ENCODE measurements at places on chromosomes 1 and 21.

DNA sequence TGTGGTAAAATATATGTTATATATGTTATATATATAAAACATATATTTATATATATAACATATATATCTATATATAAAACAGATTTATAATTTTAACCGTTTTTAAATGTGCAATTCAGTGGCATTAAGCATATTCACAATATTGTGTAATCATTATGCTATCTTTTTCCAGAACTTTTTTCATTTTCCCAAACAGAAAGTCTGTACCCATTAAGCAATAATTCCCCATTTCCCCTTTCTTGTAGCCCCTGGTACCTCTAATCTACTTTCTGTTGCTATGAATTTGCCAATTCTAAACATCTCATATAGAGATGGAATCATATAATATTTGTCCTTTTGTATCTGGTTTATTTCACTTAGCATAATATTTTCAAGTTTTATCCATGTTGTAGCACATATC is 10.7 kb upstream of the ARHGEF11 start:
- DNase-seq, result no peak

- DNase-seq, result no peak
Measured at GRCh38 chr1:15685820-15686219, 1.7 kb downstream of the PLEKHM2 start.

GRCh38 chr1:8133190-8133589 is 107.1 kb upstream of the ERRFI1 start:
- no peak for DNase-seq

- DNase-seq, result no peak
Measured at GRCh38 chr1:183070923-183071618, 47.9 kb downstream of the LAMC1 start.

DNA sequence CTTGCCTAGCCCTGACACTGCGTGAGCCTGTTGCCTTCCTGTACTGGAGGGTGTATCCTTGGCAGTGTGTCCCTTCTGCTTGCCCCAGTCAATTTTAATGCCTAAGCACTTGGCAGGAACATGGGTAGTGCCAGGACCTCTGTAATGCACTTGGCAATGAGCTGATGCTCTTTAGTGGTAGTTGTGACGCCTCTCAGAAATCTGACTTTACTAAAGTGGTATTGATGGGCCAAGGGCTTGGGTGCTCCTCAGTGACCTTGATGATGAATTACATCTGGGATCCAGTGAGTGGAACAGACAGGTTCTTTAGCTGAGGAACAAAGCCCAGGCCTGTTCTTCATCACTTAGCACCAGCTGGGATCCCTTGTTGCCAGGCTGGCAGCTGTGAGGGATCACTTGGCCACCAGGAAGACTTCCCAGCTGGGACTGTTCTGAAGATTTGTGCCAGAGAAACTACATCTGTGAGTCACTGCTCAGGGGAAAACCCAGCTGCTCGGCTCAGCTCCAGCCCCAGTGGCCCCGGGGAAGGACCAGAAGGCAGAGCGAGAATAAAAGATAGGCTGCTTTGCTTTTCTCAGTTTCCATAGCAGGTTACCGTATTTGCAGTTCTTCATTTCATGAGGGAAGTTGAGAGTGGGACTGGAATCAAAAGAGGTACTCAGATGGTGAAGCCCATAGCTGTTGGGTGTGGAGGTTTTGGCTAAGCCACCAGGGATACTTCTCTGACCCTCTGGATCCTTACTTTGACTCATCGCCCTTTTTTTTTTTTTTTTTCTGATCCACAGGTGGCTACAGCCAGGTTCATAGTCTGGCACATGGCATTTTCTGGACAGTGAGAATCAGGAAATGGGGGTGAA is 28.5 kb upstream of the KCNA2 start:
- no peak for DNase-seq

- DNase-seq, result no peak
Measured at GRCh38 chr1:201543871-201544642, 5.1 kb downstream of the NAV1 start.

GRCh38 chr1:184457500-184457899 is 70.7 kb downstream of the C1orf21 start:
- no peak for DNase-seq

- no peak for DNase-seq
Measured at GRCh38 chr1:83927061-83927460, 71.9 kb downstream of the TTLL7 start.

GRCh38 chr1:194477908-194478307 is 1291.5 kb upstream of the B3GALT2 start:
- no peak for DNase-seq

- no peak for DNase-seq
Measured at GRCh38 chr1:27026621-27027574, 14.2 kb upstream of the TENT5B start.

DNA sequence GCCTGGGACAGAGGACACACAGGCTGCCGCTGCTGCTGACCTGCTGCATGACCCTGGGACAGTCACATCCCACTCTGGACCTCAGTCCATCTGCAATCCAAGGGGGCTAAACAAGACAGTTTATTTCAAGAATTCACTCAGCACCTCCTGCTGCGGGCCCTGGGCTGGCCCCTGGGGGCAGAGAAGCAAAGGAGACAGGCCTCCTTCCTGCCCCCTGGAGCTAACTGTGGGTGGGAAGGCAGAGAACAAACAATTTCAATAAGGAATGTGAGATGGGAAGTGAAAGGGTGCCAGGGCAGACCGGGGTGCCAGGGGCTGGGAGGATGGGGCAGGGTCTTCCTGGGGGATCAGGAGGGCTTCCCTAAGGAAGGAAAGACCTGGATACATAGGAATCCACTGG is 60.0 kb downstream of the TAS1R2 start:
- no peak for DNase-seq

GRCh38 chr1:97138515-97139032 is 417.0 kb downstream of the PTBP2 start:
- no peak for DNase-seq

- no peak for DNase-seq
Measured at GRCh38 chr1:81432059-81432458, 368.7 kb upstream of the ADGRL2 start.

DNA sequence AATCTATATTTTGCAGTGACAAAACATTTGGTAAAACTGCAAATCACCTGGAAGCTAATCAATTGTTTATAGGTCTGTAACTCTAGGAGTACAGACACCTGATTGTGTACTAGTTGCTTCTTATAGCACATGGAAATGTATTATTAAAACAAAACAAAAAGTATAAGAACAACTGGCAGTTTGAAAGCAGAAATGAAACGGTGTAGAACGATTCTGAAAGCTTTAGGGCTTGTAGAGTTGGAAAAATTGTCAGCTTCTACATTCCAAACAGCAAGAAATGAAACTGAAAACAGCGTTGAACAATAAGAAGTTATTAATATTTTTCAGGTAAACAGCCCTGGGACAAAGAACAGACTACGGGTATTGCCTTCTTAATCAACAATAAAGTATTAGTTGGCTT is 273.3 kb downstream of the OLFM3 start:
- DNase-seq, result no peak

DNA sequence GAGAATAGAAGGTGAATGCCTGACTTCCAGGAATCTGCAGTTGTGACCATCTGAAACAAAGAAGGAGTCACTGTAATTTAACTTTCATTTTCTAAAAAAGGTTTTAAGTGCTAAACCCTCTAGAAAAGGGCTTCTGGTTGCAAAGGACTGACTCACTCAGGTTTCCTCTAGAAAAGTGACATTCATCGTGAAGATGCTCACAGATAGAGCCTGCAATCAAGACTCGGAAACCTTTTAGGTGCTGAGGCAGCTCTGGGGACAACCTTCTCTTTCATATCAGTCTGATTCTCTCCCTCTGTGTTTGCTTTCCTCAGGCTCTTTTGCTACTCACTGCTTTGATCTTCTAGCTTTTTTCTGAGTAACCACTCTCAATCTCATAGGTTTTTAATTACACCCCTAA is 8.2 kb downstream of the BCL9 start:
- DNase-seq, result no peak

DNA sequence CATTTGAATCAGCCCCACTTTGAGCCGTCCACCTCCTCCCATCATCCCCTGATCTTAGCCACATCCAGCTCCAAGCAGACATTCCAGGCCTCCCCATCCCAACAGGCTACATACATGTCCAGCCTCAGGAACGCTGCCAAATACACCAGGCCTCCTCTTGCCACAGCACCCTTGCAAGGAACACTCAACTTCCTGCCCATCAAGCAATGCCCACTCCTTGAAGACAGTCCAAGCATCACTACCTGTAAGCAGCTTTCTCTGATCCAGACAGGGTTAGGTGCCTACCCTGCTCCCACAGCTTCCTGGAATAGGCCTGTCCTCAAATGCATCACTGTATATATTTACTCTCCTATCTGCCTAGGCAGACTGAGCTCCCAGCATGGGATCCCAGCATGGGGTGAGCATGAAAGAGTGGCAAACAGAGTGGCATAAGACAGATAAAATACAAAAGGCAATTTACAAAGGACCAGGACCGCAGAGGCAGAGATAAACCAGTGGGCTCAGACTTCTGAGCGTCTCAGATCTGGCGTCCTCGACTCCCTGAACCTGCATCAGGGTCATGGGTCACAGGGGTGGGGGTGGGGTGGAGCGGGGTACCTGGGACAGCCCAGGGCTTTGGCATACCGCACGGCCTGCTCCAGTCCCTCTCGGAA is 816 bp downstream of the HYI start:
- DNase-seq, result no peak

DNA sequence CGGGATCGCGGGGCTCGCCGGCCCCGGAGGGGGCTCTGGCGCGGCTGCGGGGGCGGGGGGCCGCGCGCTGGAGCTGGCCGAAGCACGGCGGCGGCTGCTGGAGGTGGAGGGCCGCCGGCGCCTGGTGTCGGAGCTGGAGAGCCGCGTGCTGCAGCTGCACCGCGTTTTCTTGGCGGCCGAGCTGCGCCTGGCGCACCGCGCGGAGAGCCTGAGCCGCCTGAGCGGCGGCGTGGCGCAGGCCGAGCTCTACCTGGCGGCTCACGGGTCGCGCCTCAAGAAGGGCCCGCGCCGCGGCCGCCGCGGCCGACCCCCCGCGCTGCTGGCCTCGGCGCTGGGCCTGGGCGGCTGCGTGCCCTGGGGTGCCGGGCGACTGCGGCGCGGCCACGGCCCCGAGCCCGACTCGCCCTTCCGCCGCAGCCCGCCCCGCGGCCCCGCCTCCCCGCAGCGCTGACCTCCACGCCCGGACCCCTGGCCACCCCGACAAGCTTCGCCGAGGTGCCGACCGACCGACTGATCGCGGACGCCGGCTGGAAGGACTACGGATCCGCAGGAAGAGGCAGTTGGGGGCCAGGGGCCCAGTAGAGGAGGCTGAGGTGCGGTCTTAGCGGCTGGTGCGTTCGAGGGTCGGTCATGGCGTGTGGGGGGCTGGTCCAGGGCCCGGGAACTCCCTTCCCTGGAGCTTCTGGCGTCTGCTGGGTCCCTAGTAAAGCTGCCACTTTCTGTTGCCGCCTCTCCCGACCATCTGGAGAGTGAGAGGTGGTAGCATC is 711 bp downstream of the TRNP1 start:
- no peak for DNase-seq

DNA sequence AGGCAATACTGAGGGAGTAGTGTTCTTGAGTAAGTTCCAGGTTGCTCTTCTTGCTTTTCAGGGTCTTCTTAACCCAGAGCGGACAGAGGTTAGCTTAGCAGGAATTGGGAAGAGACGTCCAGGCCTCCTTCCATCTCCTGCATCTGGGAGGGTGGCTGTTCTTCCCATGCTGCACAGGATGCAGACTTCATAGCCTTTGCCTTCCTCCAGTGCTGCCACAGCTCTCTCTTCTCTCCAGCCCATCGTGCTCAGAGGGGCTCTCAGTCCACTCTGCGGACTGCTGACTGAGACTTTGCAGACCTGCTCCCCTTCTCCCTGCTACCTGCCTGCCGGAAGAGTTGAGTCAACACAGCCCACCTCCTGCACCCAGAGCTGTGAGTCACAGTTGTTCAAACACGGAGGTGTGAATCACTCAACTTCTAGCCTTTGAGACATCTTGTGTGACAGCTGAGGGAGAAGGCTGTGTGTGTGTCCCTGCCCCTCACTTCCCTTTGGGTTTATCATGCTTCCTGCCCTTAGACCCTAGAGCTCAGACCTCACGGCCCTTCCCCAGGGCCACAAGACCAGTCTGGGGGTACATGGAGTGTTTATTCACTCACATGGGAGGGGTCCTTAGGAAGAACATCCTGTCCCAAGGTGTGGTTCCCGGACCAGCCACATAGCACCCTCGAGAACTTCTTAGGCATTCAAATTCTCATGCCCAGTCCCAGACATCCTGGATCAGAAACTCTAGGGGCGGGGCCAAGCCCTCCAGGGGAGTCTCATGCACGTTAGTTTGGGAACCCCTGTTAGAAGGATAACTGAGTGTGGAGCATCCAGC is 158.3 kb upstream of the CACNA1E start:
- DNase-seq, result no peak

- no peak for DNase-seq
Measured at GRCh38 chr1:240567066-240567465, 44.9 kb downstream of the GREM2 start.

GRCh38 chr1:159587461-159587951 is at the start of gene APCS:
Gene APCS (plus strand): TSS chr1:159587826. CDS start chr1:159587922, 96 bp downstream.
- DNase-seq, result no peak
